ENCODE measurements at places on chromosomes 1 and 21.

GRCh38 chr1:61754545-61754944 is 12.3 kb downstream of the PATJ start:
- DNase-seq = no peak

- DNase-seq = no peak
These were observed 6.4 kb downstream of the SSBP3 start for GRCh38 chr1:54399765-54400164.

GRCh38 chr1:229089586-229090208 is 181.2 kb upstream of the RAB4A start:
- DNase-seq = no peak

DNA sequence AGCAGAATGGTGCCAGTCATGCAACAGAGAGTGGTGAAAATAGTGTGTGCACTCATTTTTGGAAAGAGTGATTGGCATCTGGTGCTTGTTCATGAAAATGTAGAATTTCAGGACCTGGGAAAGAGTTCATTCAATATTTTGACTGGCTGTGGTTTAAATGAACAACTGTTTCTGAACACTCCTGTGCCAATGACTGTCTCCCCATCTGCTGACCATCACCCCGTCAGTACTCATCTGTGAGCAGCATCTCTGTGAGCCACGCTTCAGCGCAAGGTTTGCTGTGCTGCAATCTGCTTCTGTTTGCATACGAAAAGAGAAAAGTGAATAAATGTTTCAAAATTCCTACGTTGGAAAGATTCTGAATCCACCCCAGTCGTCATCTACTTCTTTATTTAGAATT is 77.9 kb upstream of the RUNX1 start:
- DNase-seq = no peak

DNA sequence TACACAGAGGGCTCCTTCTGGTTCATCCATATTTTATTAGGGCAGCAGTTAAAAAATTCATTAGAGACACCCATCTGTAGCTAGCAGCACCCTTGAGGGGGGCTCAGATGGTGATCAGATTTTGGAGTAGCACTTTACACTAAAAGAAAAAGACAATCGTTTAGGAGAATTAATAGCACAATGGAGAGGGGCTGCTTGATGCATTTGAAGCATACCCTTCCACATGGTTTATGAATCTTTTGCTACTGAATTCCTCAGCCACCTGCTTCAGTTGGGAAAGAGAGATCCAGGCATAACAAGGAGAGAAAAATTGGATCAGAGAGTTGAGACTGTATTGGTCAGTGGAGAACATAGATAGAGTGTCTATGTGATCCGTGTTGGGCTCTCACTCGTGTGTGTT is 54.4 kb downstream of the DISC1 start:
- no peak for DNase-seq

DNA sequence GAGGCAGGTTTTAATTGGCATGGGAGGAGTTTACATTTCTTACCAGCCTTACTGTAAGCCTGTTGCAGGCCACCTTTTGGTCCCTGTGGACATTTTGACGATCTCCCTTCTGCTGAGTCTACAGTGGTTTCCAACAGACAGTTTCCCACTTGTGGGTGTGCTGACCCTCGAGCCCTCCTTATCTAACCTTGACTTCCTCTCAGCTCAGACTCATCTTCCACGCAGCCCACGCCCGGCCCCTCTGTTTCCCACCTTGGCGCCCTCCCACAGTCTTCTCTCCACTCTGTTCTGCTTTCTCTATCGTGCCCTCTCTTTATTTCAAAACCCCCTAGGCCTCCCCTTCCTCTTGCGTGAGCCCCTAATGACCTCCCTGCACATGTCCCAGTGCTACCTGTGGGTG is 6.1 kb upstream of the ARL8A start:
- no peak for DNase-seq

DNA sequence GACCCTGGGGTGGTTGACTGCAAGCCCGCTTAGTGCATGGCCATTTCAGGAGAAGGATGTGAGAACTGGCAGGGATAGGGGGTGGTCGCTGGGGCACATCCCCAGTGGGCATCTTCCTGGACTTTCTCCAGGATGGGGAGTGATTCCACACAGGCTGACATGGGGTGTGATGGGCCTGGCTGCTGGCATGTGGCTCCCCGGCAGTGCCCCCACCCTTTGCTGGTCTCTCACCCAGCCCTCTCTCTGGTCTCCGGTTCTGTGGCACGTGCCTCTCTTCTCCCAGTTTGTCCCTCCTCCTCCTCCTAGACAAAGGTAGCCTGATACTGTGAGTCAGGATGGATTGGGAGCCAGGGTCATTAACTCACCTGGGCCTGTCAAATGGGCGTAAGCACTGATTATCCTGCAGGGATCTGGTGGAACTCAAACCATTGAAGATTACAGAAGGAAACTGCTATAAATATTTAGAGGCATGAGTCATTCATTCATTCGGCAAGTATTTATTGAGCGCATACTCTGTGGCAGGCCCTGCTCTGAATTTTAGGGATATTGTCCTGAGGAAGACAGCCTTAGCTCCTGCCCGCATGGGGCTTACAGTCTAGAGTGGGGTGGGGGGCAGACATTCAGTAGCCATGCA is 23.6 kb upstream of the EPS8L3 start:
- no peak for DNase-seq

DNA sequence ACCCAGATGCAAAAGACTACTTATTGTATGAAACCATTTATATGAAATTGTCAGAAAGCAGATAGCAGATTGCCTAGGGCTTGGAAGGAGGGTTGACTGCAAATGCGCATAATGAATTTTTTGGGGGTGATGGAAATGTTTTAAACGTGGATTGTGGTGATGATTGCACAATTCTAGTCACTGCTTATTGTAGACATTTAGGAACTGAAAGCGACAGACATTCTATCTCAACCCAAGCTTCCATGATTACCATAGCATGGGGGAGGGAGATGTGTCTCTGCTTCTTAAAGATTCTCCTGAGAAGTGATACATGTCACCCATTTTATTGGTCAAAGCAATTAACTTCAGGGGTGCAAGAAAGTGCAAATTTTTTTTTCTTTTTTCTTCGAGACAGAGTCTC is 2.8 kb upstream of the MTF2 start:
- no peak for DNase-seq

- no peak for DNase-seq
These were observed 54.4 kb downstream of the GADD45A start for GRCh38 chr1:67739361-67739760.

DNA sequence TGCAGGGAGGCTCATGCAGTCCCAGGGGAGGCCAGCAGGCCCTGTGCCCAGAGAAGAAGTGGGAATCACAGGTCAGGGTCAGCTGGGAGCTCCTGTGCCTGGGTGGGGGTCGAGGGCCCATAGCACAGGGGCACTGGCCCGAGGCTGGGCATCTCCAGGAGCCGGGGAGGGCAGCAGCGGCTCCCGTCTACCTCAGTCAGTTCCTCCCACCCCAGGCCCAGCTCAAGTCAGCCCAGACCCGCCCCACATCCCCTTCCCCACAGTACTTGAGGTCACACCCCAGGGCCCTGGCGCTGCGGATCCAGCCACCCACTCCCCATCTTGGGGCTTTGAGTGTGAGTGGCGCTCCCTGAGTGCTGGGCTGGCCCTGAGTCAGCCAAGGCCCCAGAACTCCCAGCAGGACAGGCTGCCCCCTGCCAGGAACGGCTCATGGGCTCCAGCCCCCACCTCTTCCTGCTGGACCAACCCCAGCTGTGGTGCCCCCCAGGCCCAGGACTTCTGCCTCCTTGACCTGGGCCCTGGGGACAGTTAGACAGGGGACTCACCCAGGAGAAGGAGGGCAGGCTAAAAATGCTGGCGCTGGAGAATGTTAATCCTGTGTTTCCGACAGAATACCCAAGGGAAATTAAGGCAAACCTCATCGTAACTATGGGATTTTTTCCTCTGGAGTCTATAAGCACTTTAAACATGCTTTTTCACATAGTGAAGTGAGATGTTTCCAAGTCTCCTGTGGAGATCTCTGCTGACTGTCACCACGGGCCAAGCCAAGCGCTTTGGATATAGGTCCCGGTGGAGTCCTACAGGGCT is 68.8 kb upstream of the COL6A1 start:
- DNase-seq = no peak

GRCh38 chr1:209384710-209385550 is 198.6 kb upstream of the CAMK1G start:
- no peak for DNase-seq

GRCh38 chr1:244371242-244372141 is 80.2 kb downstream of the ADSS2 start:
- DNase-seq = no peak

GRCh38 chr1:203185585-203185984 is 919 bp downstream of the CHI3L1 start:
- DNase-seq = no peak

- no peak for DNase-seq
These were observed 60.4 kb downstream of the NME7 start for GRCh38 chr1:169307176-169307575.

- peak; percentile 34 for DNase-seq
These were observed 490.6 kb upstream of the VAMP3 start for GRCh38 chr1:7280347-7280960.

DNA sequence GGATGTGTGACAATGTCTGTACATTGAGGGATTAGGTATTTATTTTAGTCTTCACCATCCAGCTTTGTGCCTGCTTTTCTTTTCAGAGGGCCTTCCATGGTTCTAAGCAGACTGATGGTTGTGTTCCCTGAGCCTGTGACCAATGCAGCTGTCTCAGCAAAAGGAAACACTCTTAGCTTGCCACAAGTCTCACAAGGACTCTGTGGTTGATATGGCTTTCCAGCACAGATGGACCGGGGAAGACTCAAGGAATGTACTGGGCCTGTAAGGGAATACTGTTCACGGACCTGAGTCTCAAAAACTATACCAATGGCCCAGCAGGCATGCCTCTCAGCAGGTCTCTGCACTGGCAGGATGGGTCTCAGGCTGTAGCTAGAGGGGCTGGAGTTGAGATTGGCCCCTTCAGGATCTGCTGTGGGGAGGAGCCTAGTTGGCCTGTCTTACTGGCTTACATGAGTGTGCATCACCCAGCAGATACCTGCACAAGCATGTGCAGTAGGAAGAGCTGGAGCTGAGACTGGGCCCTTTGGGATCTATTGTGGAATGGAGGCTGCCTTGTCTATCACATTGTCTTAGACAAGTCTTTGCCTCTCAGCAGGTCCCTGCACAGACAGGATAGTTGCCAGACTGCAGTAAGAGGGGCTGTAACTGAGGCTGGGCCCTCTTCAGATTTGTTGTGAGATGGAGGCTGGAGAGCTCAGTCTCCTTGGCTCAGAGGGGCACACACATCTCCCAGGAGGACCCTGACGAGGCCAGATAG is 52.0 kb upstream of the PDC start:
- no peak for DNase-seq

DNA sequence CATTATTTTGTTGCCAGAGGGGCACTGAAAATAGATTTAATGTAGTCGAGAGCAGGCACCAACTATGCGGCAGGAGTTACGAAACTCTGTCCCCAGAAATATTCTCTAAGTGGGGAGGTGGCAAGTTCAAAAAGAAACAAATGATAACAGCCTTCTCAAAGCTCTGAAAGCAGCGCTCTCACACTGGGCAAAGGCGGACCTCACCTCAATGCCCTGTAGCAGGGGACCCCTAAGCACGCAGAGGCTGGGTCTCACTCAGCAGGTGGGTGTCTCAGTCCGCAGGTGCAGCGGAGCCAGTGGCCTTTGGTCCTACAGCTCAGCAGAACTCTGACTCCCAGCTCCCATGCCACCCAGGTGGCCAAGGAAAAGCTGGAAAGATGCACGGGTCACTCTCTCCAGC is 21.8 kb upstream of the TMPRSS2 start:
- no peak for DNase-seq

DNA sequence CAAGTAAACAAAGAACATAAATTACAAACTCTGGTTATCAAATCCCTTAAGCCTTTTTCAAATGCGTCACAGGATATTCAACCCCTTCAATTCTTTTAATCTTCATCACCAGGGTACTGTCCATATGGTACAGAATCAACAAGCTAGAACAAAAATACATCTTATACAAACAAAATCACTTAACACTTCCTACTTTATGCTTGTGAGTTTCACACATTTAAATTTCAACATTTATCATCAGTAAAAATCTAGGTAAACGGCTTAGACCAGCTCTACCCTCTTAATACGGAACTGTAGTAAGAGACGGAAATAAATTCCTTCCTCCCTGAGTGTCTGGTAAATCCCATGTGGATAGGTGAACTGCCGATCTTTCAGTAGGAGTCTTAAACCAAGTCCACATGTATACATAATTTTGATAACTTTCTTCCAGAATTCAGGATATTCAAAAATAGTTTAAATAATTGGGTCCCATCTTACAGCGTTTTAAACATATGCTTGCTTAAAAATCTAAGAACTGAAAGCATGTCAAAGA is 1.0 kb downstream of the CCDC181 start:
- no peak for DNase-seq

DNA sequence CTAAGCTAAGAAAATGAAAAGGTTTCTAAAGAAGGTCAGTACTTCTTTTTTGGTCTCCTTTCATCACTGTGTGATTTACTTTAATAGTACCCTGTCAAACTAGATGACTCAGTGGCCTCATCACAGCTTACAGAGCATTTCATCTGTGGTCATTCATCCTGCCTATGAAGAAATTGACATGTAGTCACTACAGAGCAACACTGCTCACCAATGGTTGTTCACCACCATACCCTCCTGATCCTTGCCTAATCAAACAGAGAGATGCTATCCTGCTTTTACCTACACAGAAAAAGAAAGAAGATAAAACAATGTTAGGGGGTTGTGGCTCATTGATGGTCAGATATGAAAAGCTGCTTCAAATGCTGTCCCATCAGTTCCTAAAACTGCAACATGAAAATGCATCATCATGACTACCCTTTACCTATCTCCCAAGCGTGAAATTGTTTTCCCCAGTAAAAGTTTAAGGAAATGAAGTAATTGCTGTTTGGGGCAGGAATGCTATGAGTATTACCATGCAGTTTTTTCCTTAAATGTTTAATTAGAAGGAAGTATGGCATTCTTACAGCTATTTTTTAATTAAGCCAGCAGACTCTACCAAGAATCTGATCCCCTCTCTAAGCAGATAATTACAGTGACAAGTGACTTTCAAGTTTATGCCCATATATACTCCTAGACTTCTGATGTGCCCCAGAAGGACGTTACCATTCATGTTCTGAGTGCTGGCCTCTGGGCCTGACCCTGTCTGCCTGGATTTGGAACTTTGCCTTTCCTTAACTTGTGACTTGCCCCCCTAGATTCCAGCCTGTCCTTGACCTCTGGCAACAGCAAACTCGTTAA is 46.1 kb upstream of the FBXO28 start:
- DNase-seq = no peak

GRCh38 chr21:30990514-30991262 is 47.6 kb downstream of the KRTAP19-8 start:
- no peak for DNase-seq

- DNase-seq = no peak
These were observed 1171.8 kb downstream of the AMY1C start for GRCh38 chr1:104921525-104921924.
